Caco-2 (cell line): ENCODE measurements at places on chromosomes 3 and 15. TPM values are rescaled to one million over a fixed set of nuclear protein-coding genes. Genes with fewer than 3 reads are reported as not detected.
A peak's percentile ranks its signal among the peaks of the same experiment; 100 is the strongest.

DNA sequence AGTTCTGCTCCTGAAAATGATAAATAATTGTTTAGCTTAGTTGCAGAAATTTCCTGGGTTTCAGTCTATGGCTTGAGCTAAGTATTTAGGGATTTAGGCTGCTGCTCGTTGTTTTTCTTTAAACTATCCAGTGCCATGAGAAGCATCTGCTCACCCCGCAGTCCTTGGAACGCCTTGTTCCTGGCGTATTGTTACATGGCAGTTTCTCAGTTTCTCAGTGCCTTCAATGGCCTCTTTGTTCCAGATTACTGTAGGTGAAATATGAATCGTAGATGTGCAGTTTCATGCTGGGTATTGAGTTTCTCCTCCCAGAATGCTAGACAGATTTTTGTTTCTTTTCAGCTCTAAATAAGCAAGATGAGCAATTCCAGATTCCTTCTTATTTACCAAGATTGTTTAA is 269.5 kb upstream of the GBE1 start:
- no peak for DNase-seq

GRCh38 chr3:2370317-2370716 is 271.7 kb downstream of the CNTN4 start:
- no peak for DNase-seq

DNA sequence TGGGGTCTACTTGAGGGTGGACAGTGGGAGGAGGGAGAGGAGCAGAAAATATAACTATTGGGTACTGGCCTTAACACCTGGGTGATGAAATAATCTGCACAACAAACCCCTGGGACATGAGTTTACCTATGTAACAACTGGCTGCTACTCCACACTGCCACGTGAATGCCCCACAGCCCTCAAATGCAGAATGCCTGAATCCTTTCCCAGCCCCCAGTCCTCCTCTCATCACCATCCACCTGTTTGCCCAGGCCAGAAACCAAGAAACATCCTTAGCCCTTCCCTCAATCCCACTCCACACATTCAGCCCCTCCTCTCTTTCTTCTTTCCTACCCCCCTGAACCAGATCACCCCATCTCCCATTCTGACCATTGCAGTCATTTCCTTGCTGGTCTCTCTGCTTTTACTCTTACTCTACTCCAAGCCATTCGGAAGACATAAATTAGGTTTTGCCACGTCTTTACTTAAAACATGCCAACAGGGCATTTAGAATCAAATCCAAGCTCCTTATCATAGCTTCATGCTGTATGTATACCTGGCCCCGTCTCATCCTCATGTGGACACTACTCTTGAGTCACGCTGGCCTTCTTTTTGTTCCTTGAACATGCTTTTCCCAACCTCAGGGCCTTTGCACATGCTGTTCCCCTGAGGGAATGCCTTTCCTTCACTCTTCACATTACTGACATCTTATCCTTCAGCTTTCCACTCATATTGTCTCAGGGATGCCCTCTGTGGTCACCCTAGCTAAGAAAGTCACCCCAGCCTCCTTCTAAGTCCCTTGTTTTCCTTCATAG is 137.5 kb upstream of the ABHD17C start:
- DNase-seq = no peak

GRCh38 chr3:4850211-4850927 is 128.9 kb upstream of the BHLHE40 start:
- no peak for DNase-seq

DNA sequence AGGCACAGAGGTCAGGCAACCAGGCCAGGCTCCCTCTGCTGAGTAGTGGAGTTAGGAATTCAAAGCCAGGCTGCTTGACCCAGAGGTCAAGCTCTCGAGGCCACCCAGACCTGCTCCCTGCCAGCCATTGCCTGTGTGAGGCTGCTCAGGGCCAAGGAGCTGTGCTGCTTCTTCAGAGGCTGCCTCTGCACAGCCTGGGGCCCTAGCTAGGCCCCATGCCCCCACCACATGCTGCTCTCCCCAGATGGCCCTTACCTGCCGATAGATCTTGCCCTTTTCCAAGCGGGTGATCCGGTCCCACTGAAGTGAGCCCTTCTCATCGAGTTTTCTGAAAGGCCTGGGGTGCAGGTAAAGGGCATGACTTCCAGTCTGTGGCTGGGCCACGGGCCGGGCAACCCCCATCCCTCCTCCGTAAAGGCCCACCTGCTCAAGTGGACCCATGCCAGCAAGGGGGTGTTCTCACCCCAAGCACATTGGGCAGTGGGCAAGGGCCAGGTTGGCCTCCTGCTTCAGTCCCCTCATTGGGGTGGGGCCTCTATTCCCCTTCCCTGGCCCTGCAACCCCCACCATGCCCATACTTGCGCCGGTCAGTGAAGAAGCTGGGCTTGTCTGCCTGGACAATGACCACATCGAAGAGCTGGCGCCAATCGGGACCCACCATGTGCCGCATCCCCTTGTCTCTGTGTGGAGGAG is 6.5 kb downstream of the NT5DC2 start:
- no peak for DNase-seq

DNA sequence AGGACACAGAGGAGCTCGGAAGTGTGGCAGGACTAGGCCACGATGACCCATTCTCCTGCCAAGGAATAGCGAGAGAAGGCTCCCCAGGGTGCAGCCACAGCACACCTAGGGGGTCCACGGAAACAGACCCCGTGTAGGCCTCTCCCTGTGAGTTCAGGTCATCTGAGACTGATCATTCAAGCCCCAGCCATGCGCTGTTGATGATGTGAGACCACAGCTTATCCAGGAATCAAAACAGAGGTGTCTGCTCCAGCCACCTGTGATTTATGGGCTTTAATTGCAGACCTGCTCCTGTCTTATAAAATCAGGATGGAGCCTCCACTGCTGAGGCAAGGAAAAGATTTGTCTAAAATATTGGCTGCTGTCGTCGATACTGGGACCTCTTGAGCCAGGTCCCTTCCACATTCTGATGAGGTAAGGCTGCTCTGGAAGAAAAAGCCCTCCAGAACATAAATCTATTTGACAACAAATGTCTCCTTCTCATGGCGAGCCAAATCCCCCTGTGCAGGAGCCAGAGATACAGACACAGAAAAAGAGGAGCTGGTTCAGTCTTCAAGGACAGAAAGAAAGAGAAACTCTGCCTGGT is 186.7 kb downstream of the TJP1 start:
- DNase-seq = no peak

- no peak for DNase-seq
Measured at GRCh38 chr3:151818361-151818760, 4.4 kb downstream of the AADAC start.

DNA sequence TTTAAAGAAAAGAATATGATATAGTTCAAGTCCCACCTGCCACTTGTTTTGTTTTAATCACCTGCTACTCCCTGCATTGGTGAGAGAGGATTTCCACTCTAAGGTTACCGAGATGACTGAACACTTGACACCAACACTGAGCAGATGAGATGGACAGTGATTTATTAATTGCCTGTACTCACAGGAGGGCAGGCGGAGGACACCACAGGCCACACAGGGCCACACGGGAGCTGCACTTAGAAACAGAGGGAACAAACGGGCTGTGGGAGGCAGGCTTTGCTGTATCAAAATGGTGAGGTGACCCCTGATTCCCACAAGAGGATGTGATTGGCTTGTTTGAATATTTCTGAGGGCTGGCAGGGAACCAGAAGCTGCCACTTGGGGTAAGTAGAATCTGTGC is 10.8 kb downstream of the MINAR1 start:
- DNase-seq = no peak

GRCh38 chr3:48561045-48561736 is 2.4 kb downstream of the UCN2 start:
- no peak for DNase-seq

GRCh38 chr3:10770981-10771380 is 45.0 kb upstream of the SLC6A11 start:
- DNase-seq = no peak

- DNase-seq = no peak
Measured at GRCh38 chr15:78037328-78037727, 40.2 kb downstream of the TBC1D2B start.

- no peak for DNase-seq
Measured at GRCh38 chr3:44427683-44428082, 49.8 kb downstream of the ZNF445 start.

GRCh38 chr15:83250781-83251180 is 33.7 kb downstream of the BNC1 start:
- DNase-seq = no peak

DNA sequence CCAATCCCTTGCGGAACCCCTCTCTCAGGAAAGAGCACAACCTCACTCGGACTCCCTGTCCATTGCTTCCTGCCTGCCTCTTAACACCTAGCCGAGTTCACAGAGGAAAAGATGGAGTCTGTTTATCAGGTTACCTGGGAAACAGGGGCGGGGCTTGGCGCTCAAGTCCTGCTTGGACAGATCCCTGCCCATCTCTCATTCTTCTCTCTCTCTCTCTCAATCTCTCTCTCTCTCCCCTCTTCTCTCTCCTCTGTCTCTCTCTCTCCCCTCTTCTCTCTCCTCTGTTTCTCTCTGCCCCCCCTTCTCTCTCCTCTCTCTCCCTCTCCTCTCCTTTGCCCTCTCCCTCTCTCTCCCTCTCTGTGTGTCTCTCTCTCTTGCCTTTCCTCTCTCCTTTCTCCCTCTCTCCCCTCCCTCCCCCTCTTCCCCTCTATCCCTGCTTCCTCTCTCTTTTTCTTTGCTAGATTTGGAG is at the start of gene EFHB:
TSS of gene EFHB (minus strand) at position 120 of the 469 bp plus-strand sequence. CDS start 199 bp downstream, outside the sequence.
- DNase-seq = peak; percentile 47

DNA sequence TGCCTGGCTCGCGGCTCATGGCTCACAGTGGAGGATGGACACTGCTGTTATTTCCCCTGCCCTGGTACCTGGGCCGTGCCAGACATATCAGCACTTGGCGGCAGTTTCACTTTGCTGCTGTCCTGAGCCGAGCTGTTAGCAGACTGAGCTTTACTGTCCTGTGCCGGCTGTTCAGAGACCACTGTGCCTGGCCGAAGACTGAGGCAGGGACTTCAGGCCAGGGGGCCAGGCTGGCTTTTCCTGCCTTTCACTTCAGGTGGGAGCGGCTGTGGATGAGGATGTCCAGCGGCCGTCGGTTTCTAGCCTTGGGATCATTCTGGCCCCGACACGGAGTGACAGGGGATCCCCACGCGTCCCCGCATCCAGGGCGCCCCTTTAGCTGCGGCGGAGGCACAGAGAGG is 1.1 kb downstream of the ATP10A start:
- DNase-seq = no peak

- no peak for DNase-seq
Measured at GRCh38 chr15:85029221-85029620, 47.6 kb downstream of the PDE8A start.

DNA sequence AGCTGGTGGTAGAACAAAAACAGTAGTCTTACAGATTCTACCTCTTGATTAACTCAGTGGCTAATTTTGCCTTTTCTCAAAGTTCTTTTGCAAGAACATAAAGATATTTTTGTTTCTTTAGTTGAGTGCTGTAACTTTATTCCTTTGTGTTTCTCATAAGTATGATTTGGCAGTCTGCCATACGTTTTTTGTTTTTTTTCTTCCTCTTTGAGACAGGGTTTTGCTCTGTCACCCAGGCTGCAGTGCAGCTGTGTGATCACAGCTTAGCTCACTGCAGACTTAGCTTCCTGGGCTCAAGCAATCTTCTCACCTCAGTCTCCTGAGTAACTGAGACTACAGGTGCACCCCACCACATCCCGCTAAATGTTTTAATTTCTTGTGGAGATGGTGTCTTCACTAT is 22.4 kb downstream of the B3GNT5 start:
- no peak for DNase-seq

- DNase-seq = no peak
Measured at GRCh38 chr3:106552351-106553043, 683.7 kb upstream of the CBLB start.

DNA sequence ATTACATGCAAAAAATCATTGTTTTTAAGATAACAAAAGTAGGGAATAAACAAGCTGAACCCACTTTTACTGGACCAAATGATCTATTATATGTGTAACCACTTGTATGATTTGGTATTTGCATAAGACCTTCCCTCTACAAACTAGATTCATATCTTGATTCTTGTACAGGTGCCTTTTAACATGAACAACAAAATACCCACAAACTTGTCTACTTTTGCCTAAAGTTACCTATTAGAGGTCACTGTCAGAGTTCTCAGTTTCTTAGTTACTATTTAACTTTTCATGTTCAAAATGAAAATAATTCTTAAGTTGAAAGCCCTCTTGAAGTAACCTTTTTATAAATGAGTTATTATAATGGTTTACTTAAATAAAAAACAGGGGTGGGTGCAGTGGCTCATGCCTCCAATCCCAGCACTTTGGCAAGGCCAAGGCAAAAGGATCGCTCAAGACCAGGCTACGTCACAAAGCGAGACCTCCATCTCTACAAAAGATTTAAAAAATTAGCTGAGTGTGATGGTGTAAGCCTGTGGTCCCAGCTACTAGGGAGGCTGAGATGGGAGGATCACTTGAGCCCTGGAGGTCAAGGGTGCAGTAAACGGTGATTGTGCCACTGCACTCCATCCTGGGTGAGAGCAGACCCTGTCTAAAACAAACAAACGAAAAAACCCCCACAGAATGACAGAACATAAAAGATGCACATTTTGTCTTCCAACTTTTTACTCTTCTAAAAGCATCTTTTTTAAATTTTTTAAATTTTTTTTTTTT is 16.0 kb downstream of the ACTR8 start:
- DNase-seq = no peak

GRCh38 chr15:90686435-90687218 is 30.5 kb upstream of the BLM start:
- DNase-seq = no peak

Gene ATP8B4
- 0.57 and 1.3 TPM in 2 replicates for total RNA-seq

Gene INSYN1
- total RNA-seq = 0.41 TPM in 1 of 2 replicates, not detected in the other

Gene GXYLT2
- total RNA-seq = 3.4 and 4.8 TPM in 2 replicates

Gene CPNE4
- 0.41 TPM in 1 of 2 replicates, not detected in the other for total RNA-seq

Gene CDHR4
- not detected in 2 replicates for total RNA-seq

Gene GRIP2
- total RNA-seq = 2.2 and 4.5 TPM in 2 replicates

Gene PLSCR2
- total RNA-seq = not detected in 2 replicates

Gene CSPG4
- 0.12 and 0.20 TPM in 2 replicates for total RNA-seq

Gene C3orf20
- 0.09 and 0.19 TPM in 2 replicates for total RNA-seq

Gene GOLGA8Q
- not detected in 2 replicates for total RNA-seq
